A549 treated with RU486 at 1 μM for 4 hours (cell line): ENCODE measurements at places on chromosomes 5 and 9. TPM values are rescaled to one million over a fixed set of nuclear protein-coding genes. Genes with fewer than 3 reads are reported as not detected.

The CARD9 gene
- total RNA-seq = 0.42 to 1.9 TPM (median 0.95 TPM) in 5 replicates

The PCDHGA12 gene
- total RNA-seq = 0.02 to 0.05 TPM in 2 of 5 replicates, not detected in the others

The TTC23L gene
- total RNA-seq = 0.18 to 0.33 TPM in 2 of 5 replicates, not detected in the others

The CD72 gene
- 0.25 to 0.30 TPM (median 0.30 TPM) in 3 of 5 replicates, not detected in the others for total RNA-seq

The CDX1 gene
- not detected in 5 replicates for total RNA-seq

The PCDHGC3 gene
- 6.1 to 7.8 TPM (median 7.0 TPM) in 5 replicates for total RNA-seq
